ENCODE measurements at places on chromosomes 6 and 20.

- no peak for DNase-seq
Measured at GRCh38 chr6:129981598-129981997, 36.8 kb upstream of the L3MBTL3 start.

DNA sequence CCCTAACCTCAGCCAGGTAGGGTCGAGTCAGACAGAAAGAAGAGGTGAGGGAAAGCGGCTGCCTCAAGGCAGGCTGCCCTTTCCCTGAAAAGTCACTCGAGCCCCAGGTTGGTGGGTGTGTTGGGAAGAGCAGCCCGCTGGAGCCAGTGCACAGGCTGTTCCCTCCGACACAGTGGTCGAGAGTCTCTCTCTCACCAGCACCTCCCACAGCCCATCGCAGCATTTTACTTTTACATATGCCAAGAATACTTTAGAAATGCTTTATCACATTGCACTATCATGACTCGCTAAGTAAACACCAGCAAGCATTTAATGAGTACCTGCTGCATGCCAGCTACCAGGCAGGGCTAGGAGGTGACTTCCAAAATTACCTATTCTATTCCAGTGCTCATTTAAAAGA is 1.7 kb downstream of the PRPH2 start:
- no peak for DNase-seq

DNA sequence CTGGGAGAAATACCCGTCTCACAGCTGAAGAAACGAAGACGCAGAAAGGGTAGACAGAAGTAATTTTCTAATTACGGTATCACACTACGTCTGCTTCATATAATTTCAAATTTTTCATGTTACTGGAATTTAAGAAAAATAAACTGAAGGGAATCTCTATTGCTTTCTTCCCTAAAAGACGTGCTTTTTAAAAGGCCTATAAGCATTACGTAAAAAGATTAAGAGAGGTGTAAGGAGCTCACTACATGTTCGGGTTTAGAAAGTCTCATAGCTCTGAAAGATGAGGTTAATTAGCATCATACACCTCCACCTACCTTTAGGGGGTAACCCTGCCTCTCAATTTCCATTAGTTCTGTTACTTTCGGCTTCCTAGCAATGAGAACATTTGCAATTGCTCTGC is 787 bp upstream of the PLAGL1 start:
- DNase-seq = no peak

DNA sequence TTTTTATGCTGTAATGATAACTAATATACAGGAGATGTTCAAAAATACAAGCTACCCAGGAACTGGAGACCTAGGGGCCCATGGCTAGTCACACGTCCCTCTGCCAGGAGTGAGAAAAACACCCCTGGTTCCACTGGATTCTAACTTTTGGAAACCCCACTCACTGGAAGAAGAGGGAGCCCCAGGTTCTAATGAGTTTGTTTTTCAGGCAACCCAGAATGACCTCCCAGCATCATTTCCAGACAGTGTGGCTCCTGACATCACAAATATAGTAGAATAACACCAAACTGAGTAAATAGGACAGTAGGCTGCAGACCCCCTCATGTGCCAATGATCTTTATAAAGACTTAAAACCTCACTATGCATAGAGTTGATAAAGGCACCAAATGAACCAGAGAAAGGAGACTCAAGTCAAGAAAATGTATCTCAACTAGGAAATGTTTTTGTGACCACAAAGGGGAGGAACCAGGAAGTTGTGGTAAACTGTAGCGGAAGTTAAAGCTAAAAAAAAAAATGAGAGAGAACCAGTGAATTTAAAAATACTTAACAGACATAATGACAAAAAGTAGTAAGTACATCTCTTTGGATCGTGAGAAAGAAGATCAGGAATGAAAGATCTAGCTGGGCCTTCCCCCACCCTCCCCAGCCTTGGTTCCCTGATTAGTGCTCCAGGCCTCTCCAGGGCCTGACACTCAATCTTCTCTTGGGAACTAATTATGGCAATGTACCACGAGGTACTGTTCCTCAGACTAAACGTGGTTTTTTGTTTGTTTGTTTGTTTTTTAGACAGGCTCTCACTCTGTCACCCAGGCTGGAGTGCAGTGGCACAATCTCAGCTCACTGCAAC is 19.8 kb downstream of the HLA-E start:
- no peak for DNase-seq

GRCh38 chr6:31663126-31663960 is 1.5 kb downstream of the GPANK1 start:
- DNase-seq = no peak

DNA sequence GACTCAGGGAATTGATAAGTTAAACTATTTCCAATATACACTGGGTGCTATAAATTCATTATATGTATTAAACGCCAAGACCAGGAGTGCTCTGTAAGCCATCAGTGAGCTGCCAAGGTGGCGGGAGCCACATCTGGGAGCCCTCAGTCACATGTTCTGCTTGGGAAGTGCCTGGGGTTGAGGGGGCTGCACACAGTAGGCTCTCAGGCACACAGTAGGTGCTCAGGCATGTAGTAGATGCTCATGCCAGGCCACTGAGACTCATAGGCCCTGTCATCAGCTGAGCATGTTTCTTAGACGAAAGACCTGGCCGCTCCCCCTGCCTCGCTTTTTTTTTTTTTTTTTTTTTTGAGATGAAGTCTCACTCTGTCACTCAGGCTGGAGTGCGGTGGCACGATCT is 83.3 kb upstream of the BHLHE23 start:
- no peak for DNase-seq

GRCh38 chr20:40668449-40669228 is 20.4 kb downstream of the MAFB start:
- no peak for DNase-seq

DNA sequence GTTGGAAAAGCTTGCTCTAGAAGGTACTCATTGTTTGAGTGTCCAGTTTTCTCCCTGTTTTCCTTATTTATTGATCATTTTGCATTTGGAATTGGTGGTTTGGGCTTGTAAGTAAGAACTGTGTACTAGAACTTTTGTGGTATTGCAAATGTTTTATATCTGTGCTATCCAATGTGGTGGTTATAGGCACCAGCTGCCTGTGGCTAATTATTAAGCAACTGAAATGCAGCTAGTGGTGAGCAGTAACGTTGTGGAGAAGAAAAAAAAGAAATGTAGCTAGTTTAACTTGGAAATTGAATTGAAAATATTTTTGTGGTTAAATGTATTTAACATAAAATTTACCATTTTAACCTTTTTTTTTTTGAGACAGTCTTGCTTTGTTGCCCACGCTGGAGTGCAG is 50.7 kb upstream of the MAPK13 start:
- no peak for DNase-seq

GRCh38 chr6:137191670-137192069 is 18.2 kb upstream of the IL22RA2 start:
- DNase-seq = no peak

GRCh38 chr6:16089232-16090062 is 39.4 kb upstream of the MYLIP start:
- DNase-seq = no peak

- DNase-seq = no peak
Measured at GRCh38 chr6:142489722-142490610, 188.2 kb downstream of the ADGRG6 start.
